Effector CD4-positive, alpha-beta T cell (primary cell): ENCODE measurements at places on chromosomes 16 and 17.

DNA sequence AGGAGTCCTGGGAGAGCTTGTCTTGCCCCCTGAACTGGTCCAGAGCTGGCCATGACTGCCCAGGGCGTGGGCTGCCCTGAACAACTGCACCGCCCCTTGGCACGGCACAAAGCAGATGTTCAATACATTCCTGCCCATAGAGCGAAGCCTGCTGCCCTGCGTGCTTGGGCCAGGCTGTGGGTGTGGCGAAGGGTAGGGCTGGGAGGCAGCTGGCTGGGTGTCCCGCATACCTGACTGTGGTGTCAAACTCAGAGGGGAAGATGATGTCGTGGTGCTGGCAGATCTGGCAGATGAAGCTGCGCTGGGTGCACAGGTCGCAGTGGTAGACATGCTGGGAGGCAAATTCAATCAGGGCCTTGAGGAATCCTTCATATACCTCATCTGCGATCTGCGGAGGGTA is 124.2 kb upstream of the SMURF2 start:
- no peak for DNase-seq

DNA sequence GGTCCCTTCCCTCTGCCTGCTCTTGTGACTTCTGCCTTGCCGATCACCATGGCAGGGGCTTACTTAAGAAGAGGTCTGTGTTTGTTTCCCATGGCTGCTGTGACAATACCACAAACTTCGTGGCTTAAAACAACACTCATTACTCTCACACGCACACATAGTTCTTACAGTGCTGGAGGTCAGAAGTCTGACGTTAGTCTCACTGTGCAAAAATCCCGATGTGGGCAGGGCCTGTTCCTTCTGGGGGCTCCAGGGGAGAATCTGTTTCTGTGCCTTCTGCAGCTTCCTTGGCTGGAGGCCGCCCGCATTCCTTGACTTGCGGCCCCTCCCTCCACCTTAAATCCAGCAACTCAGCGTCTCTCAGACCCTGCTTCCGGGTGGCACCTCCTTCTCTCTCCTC is 249.2 kb upstream of the GSE1 start:
- DNase-seq, result no peak

- no peak for DNase-seq
These were observed 777.3 kb upstream of the EEF2KMT start for GRCh38 chr16:5874899-5875298.

- DNase-seq, result no peak
These were observed 12.8 kb downstream of the PHF12 start for GRCh38 chr17:28938552-28938951.

DNA sequence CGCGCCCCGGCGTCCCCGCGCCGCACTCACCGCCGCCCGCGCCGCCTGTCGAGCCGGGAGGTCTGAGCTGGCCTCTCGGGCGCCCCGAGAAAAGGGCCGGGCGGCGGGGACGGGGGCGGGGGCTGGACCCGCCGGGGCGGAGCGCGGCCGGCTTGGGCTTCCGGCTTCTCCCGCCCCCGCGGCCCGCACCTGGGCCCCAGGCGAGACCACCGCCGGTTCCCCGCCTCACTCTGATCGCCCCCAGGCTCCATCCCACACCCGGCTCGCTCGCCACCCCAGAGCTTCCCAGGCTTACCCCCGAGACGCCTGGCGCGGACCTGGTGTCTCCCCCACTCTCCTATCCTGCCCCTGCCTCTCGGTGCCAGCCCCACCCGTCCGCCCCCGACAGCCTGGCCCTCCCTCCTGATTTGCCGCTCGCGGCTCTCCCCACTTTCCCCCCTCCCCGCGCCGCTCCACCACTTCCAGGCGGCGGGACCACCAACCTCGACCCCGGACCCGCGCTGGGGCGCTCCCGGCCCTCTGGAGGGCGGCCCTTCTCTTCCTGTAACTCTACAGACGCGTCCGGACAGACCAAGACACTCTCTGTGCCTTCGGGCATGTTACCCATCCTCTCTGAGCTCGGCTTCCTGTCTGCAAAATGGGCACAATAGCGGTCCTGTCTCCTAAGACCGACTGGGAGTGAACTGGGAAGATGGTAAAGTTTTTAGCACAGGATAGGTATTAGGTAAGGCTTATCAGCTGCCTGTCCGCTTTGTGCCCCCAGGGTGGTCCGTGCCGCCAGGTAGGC is at the start of gene LITAF:
Gene LITAF (minus strand): TSS at position 64 of the 787 bp plus-strand sequence. CDS start 30,189 bp downstream, outside the sequence.
- peak; percentile 44 for DNase-seq

- DNase-seq, result no peak
These were observed 46.9 kb upstream of the RASD1 start for GRCh38 chr17:17542906-17543635.
